NCI-H1694 (cell line): ENCODE measurements at places on chromosomes 13 and 19.

DNA sequence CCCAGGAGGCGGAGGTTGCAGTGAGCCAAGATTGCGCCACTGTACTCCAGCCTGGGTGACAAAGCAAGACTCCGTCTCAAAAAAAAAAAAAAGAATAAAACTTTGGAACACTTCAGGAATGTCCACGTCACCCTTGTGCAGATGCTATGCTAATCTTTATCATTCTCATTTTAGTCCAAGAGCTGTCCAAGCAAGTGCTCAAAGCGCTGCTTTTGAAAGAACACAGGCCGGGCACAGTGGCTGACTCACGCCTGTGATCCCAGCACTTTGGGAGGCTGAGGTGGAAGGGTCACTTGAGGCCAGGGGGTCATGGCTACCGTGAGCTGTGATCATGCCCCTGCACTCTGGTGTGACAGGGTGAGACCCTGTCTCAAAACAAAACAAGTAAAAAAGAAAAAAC lies 11.1 kb upstream of the UQCR11 start:
- DNase-seq = no peak

DNA sequence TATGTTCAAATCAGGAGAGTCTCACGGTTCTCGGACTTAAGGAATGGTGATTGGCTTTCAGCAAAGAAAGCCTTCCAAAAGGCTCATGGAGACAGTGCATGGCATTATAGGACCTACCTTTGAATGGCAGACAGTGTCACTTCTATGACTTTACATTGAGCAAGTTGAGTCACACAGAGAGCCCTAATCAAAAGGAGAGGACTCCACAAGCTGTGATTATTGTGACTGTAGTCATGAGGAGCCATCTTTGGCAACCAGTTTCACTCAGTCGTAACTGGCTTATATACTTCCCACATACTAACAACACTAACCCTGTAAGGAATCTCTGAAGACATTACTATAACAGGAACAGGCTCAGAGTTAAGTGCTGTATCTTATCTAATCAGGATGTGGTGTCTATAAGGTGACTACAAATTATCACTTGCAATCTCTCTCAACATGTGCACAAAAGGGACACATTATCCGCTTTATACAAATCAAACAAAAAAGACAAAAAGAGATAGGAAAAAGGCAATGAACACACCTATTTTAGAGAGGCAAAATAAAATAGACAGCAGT lies 6.1 kb downstream of the LGALS14 start:
- DNase-seq = no peak

- no peak for DNase-seq
Observed at GRCh38 chr19:33274663-33275558, 27.4 kb downstream of the CEBPA start.

DNA sequence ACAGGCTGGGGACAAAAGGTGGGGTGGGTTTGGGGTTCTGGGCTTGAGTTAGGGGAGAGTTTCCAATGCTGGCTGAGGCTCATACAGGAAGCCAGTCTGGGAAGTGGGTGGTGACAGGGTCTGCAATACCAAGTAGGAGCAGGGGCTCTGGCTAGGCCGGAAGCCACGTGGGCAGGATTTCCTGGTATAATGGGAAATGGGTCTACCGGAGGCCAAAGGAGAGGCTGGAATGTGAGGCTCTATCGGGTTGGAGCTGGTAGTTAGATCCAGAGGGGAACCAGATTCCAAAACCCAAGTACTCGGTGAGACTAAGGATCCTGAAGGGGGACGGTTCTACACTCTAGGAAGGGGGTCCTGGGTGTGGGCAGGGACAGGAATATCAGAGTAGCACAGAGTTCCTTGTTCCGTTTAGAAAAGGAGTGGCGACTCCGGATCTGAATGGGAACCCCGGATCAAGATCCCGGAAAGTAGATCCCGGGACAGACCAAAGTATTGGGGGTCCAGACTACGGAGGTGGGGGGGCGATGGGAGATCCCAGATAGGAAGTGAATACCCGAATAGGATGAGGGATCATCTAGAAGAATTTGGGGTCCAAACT lies 802 bp downstream of the CDC37 start:
- no peak for DNase-seq

DNA sequence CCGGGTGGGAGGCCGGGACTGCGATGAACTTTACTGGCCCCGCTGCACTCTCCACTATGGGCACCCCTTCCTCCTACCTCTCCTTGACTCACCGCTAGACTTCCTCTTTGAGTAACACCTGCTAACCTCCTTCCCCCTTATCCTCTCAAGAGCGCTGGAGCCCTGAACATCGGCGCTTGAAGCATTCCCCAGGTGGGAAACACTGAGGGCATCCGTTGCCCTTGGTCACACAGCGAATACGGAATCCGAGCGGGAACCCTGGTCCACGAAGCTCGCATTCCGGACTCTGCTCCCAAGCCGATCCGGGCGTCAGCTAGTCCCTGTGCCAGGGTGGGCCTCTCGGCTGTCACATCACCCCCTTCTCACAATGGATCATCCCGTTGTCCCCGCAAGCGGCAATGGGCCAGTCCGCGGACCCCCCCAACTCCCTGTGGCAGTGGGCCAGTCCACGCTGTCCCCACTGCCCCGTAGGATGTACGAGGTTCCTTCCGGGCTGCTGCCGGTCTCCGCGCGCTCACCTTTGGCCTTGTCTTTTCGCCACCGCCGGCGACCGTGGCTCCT lies 4.2 kb downstream of the LIPE start:
- no peak for DNase-seq
